ENCODE measurements at places on chromosomes 11 and 22.

DNA sequence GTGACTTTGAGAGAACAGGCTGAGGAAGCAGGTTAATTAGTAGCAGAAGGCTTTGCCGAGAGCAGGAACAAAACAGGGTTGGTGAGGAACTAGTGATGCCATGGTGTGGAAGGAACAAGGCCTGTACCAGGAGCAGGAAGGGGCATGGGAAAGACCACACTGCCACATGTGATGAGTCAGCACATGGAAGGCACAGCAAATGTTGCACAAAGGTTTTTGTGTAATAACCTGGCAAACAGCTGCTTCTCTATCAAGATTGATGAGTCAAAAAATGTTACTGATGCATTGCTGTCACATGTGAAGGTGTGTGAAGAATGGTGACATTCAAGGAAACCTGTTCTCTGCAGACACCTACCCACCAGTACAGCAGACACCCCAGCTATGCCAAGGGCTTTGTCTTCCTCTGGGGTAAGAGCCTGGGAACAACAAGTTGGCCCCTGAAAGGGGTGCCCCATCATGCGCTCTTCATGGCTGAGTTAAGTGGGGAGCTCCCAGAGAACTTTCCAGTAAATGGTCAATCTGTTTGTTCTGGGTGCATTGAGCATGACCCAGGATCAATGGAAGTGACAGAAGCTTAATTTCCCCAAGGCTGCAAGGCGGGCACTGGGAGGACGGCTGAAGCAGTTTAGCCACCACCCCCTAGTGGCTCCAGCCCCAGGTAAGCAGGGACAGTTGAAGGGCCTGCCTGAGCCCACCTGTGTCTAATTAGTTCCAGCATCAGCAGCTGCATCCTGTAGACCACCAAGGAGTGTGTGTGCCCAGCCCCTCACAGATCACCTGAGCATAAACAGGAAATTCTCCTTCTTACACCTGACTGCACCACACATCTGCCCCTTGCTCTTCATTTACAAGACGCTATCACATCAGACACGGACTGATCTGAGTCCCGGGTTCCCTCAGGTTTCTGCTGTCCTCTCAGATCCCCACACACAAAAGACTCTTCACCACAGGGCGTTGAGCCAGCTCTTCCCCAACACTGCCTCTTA is 47.6 kb downstream of the GGTLC2 start:
- no peak for DNase-seq

DNA sequence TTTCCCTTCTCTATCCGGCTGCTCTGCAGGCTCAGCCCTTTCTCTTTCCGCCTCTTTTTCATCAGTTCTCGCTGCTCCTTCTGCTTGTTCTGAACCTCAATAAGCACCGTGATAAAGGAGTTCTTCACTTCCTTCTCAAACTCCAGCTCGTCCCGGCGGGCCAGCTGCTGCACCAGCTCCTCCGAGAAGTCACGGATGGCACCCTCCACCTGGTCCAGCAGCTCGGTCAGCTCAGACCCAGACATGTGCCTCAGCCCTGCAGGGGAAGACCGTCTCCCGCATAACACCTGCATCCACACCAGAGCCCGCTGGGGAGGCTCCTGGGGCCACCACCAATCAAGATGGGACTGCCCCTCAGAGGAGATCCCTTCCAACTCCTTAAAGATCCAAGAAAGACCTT is 40.2 kb downstream of the FEZ1 start:
- DNase-seq = no peak

GRCh38 chr11:84292006-84292405 is 1005.8 kb upstream of the CCDC90B start:
- DNase-seq = no peak

DNA sequence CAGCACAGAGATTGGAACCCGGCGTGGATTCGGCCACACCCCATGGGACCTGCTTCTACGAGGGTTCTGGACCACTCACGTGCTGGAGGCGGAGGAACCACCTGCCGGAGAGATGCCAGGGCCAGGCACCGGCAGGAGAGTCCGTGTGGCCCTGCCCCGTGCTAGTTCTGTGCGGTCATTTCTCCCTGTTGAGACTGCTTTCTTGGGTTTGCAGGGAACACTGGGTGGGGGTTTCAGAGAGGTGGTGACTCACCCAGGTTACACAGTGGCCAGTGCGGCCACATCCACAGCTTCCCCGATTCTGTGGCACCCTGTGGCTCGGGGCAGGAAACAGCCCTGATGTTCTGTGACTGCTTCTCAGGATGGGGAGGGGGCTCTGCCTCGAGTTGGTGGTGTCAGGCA is 3.6 kb upstream of the PHLDA2 start:
- DNase-seq = peak; percentile 53

DNA sequence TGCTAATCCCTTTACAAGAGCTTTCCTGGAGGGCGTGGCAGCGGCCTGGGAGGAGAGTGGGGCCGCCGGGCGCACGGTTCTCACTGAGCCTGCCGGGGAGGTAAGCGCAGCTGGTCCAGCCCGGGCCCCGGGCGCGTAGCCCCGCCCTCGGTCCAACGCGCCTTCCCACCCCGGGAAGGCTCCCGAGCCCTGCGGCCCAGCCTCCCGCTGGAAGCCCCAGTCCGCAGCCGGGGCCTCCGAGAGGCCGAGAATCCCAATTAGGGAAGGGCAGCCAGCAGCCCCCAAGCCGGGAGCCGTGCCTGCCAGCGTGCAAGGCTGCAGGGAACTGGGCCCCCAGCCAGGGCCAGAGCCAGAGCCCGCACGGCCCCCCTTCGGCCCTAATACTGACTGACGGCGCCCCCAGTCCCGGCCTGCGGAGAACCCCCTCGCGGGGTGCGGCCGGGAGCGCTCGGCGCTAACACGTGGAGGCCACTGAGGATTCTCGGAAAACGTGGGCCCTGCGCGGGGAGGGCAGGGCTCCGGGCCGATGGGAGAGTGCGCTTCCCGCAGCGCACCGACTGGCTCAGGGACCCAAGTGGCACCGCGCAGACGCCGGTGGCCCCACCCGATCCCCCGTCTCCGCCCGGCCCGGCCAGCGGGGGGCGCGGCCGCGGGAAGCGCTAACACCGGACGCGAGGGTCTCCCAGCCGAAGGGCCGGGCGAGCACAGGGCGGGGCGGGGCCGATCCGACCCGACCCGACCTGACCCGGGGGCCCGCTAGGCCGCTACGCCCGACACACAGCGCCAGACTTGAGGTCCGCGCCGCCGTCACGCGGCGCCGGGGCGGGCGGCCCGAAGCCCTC is 5.7 kb downstream of the ZFTA start:
- DNase-seq = peak; percentile 73

Measured in sciatic nerve (tissue), 2 donors.